ENCODE measurements at places on chromosomes 7 and 10.

GRCh38 chr10:74234569-74234968 is 83.5 kb downstream of the ADK start:
- ATAC-seq: no peak

GRCh38 chr10:6168084-6168483 is 34.6 kb upstream of the PFKFB3 start:
- no peak for ATAC-seq

DNA sequence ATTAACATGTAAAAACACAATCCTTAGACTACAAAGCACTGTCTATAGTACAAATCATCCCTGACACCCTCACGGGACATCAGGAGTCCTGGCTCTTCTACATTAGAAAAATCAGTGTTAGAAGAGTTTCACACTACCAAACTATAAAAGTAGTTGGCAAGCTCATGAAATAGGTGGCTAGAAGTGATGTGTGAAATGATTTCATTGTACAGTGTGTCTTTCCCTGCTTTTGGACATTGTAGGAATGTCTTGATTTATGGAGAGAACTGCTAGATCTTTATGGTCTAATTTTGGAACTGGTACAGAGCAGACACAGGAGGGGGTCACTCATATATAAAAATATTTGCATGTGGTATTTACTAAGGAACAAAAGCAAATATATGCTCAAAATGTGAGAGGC is 33.2 kb downstream of the SEMA3A start:
- no peak for ATAC-seq

- no peak for ATAC-seq
Measured at GRCh38 chr7:123433665-123434064, 100.7 kb downstream of the IQUB start.

DNA sequence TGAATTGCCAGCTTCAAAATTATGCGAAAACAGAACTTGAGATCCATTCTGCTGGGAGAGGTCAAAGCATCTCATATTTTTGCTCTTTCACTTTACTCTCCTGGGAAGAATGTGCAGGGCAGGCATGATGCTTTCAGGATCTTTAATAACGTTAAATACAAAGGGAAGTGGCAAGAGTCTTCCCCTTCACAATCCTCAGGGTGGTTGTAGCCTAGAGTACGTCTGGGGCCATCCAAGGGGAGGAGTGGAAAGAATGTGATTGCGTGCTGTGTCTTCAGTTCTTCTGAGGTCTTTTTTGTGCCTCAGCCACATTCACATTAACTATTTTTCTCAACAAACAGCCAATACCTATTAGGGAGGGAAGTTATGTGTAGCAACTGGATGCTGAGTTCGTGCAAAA is 207.3 kb downstream of the HGF start:
- ATAC-seq: no peak

DNA sequence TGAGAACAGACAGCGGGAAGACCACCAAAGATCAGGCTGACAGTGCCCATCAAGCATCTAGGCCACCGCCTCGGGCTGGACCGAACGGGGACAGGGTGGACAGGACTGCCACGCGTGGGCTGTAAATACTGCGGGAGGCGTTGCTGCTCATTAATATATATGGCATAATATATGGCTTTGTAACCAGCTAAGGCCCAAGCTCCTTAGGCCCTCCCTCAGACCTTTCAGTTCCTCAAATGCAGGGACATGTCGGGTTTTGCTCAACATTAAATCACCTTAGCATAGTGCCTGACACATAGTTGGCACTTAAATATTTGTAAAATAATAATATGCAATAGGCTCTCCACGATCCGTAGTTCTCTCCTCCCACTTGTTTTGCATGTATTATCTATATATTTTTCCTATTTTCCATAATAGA is 402 bp upstream of the TMEM168 start:
- peak; percentile 81 for ATAC-seq

DNA sequence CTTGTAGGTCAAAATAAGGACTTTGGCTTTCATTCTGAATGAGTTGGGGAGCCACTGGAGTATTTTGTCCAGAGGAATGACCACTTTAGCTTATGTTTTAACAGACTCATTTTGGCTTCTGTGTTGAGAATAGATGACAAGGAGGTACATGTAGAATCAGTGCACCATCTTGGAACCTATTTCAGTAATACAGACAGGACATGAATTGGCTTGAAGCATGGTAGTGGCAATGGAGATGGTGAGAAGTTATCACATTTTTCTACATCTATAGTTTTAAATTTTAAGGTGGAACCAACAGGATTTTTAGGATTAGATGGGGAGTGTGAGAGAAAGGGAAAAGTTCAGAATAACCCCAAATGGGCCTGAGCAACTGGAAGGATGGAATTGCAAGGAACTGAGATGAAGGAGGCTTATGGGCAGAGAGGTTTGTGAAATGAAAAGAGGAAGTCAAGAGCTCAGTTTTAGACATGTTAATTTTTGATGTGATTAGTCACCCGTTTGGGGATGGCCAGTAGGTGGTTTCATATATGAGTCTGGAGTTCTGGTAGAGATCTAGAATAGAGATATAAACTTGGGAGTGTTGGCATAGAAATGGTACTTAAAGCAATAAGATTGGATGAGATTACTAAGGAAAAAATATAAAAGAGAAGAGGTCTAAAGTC is 89.2 kb upstream of the JAZF1 start:
- ATAC-seq: peak; percentile 80

DNA sequence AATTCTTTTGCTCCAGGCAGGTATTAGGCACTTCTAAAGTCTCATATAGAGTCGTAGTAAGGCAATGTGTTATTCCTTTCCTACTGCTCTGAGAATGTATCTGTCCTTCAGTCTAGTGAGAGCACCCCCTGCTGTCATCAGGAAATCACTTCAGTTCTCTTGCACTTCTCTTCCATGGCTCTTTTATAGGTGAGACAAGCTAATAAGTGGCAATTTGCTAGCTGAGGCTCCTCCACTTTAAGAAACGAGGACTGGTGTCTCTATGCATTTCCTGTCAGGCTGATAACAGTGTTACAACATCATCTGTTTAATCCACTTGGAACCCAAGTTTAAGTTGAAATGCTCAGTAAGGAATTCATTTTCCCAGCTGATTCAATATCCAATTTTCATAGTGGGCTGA is 350.6 kb downstream of the TFEC start:
- peak; percentile 50 for ATAC-seq

- ATAC-seq: no peak
Measured at GRCh38 chr10:77036993-77037734, 600.4 kb downstream of the KCNMA1 start.

- no peak for ATAC-seq
Measured at GRCh38 chr7:106358103-106358663, 73.4 kb upstream of the NAMPT start.

- no peak for ATAC-seq
Measured at GRCh38 chr10:1310271-1310789, 254.1 kb downstream of the WDR37 start.

GRCh38 chr10:67770537-67770936 is 67.5 kb downstream of the DNAJC12 start:
- ATAC-seq: peak; percentile 81

DNA sequence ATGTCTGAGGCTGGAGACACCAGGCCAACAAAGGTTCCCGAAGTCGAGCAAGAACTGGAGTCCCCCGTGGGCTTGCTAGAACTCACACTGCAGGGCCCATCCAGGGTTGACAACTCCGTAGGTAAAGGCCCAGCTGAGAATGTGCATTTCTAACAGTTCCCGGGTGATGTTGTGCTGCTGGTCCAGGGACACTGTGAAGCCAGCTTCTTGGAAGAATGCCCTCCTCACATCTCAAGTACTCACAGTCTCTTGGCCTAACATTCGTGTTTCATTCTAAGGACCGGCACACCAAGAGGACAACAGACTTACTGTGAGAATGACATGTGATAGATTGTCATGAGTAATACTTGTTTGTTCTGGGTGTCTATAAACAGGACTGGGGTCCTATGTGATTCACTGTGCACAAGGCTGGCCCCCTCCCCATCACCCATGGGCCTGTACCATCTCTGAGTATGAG is 682.3 kb upstream of the IGFBP3 start:
- ATAC-seq: no peak

DNA sequence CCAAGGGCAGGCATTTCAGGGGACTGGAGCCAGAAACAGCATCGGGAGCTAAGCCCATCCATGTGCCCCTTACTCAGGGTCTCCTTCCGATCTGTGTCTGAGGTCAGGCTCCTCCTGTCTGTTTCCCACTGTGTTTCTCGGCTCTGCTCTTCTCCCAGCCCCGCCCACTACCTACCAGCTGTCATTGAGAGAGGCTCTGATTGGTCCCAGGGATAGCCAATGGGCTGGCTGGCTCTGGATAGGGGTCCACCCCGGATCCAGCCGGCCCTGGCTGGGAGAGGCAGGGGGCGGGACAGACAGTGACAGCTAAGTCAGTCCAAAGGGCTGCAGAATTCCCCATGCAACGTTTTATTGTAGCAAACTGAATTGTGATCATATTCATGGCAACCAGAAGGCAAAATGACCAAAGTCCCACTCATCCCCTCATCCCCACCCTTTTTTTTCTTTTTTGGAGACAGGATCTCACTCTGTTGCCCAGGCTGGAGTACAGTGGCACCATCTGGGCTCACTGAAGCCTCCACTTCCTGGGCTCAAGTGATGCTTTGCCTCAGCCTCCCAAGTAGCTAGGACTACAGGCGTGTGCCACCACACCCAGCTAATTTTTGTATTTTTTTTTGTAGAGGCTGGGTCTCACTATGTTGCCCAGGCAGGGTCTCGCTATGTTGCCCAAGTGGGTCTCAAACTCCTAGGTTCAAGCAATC is 76.3 kb downstream of the CLIP2 start:
- ATAC-seq: no peak

DNA sequence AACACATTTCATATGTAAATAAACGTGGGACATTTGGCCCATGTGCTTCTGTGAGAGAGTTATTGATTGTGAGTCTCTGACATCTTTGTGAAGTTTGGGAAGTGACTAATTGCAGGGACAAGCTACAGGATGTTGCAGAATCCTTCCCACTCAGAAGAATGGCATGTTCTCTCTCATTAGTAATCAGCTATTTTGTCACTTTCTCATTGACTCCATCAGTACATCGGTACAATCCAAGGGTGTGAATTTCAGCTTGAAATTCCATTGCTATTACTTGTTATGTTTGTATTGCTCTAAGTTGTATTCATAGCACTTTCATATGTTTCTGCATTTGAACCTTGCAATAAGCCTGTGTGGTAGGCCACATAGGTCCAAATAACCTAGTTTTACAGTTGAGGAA is 100.0 kb upstream of the KCNMA1 start:
- no peak for ATAC-seq

DNA sequence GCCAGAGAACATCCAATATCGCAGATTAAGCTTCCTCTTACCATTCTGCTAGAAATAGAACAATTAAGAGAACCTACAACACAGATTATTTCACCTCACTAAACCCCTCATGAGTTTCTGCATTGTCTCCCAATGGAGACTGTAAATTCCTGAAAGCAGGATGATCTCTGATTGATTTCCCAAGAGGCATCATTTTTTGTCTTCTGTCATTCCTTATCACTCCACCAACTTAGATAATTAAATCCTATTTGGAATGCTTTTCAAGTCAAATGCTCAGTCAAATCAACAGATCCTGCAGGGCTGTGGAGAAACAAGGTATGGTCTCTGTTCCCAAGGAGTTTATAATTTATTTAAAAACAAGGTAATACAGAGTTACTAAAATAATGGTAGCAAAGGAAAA is 161.5 kb downstream of the MTERF1 start:
- no peak for ATAC-seq

DNA sequence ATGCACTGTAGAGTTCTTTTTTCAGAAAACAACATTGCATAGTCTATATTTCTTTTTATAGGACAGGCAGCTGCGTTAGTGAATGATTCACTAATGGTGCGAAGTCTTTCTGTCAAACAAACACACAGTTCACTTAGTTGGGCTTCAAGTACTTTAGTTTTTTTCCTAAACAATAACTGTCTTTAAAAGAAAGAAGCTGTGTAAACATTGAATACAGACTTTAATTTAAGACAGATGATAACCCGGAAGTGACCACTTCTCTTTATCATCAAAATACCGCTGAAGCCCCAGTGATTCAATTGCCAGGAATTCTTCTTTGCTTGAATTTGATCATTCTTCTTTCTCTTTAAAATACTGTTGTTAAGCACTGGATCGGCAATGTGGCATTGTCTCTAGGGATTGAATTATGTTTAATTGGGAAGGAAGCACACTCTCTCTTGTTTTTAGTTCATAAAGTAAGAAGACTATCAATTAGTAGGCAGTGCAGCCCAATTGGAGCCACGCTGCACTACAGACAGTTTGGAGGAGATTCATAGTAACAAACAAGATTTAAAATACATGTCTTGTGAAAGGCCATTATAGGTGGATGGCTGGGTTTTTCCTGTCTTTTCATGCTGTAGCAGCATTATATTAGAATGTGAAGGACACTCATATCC is 30.4 kb downstream of the CNTNAP2 start:
- no peak for ATAC-seq

- ATAC-seq: no peak
Measured at GRCh38 chr7:136312592-136312991, 335.4 kb upstream of the MTPN start.

DNA sequence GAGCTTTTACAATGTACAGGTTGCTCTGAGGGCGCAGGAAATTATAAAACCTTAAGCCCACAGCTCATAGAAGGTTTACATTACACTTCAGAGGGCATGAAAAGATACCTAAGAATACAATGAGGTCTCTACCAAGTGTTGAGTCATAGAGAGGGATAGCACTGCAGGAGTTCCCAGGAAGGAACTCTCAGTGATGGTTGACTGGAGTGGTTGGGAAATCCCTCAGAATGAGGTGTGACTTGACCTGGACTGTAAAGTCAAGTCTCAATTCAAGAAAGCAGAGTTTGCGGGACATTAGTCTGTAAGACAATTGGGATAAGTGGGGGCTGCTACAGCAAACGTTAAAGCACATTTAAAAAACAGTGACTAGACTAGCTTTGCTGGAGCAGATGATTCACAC is 21.9 kb downstream of the TNKS2 start:
- ATAC-seq: no peak

DNA sequence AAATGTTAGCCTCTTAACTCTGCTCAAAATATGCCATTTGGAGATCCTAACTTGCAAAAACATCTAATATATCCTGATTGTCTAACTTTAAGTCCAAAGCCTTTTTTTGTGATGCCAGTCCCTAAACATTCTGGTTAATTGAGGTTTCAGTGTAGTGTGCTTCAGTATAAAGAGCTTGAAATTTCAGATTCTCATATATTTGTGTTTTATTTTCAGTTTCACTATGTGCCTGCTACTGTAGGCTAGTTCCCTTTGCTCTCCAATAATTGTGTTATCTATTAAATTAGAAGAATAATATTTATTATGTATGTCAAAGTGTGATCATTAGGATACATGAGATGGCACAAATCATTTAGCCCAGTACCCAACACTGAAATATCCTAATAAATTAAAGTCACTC is 1361.2 kb downstream of the XPNPEP1 start:
- ATAC-seq: no peak

- ATAC-seq: no peak
Measured at GRCh38 chr7:35415411-35415822, 161.5 kb upstream of the TBX20 start.

DNA sequence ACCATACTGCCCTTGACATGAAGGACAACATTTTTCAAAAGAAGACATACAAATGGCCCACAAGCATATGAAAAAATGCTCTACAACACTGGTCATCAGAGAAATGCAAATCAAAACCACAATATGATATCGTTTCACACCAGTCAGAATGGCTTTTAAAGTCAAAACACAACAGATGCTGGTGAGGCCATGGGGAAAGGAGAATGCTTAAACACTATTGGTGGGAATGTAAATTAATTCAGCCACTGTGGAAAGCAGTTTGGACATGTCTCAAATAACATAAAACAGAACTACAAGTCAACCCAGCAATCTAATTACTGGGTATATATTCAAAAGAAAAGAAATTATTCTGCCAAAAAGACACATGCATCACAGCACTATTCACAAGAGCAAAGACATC is 4.2 kb upstream of the NT5C3A start:
- ATAC-seq: no peak
